ENCODE measurements at places on chromosomes 13 and 19.

GRCh38 chr19:31316201-31316951 is 32.9 kb downstream of the TSHZ3 start:
- DNase-seq: no peak

GRCh38 chr13:44191504-44192171 is 182.0 kb upstream of the SERP2 start:
- DNase-seq: no peak

DNA sequence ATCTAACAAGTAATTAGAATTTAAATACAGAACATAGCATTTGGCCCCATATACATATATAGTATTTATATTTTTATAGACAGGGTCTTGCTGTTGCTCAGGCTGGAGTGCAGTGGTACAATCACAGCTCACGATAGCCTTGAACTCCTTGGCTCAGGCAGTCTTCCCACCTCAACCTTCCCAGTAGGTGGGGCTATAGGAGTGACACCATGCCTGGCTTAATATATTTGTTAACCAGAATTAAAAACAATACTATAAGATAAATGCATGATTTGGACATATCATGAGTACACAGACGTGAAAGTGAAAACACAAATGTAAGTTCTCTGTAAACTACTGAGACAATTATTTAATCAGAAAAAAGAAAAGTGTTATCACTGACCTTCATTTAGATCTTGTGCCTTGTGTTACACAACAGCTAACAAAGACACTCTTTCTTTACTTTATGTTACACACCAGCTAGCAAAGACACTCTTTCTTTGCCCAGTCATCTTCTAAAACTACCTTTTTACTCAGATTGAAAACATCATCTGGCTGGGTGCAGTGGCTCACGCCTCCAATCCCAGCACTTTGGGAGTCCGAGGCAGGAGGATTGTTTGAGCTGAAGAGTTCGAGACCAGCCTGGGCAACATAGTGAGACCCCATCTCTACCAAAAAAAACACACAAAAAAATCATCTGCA is 22.6 kb downstream of the CARS2 start:
- no peak for DNase-seq

- DNase-seq: no peak
Observed at GRCh38 chr13:71583581-71583980, 283.4 kb downstream of the DACH1 start.

- DNase-seq: peak; percentile 66
Observed at GRCh38 chr13:72643311-72643989, 84.0 kb downstream of the MZT1 start.

GRCh38 chr13:48236528-48237353 is 3.7 kb downstream of the ITM2B start:
- no peak for DNase-seq

- DNase-seq: no peak
Observed at GRCh38 chr13:58782736-58783135, 1151.2 kb downstream of the PCDH17 start.

- no peak for DNase-seq
Observed at GRCh38 chr13:64884976-64885375, 2345.2 kb downstream of the PCDH9 start.

GRCh38 chr13:42272115-42272803 is at the start of gene AKAP11:
Gene AKAP11 (plus strand): TSS chr13:42272152. CDS start chr13:42286349, 14,197 bp downstream.
- DNase-seq: peak; percentile 59

DNA sequence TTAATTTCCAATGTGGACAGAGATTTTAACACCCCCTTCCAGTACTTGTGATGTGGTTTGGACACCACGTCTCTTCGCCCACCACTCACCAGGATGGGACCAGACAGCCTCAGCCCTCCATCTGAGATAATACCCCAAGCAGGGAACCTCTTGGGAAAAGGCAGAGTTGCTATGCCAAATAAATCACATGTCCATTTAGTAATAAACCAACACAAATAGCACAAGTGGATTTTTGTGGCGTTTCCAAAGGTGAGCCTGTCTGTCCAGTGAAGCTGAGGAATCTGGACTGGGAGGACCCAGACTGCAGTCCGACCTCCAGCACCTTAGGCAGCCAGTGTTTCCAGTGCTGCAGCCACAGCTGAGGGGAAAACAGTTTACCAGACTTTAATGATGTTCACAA is 34.1 kb upstream of the GAS6 start:
- DNase-seq: no peak

DNA sequence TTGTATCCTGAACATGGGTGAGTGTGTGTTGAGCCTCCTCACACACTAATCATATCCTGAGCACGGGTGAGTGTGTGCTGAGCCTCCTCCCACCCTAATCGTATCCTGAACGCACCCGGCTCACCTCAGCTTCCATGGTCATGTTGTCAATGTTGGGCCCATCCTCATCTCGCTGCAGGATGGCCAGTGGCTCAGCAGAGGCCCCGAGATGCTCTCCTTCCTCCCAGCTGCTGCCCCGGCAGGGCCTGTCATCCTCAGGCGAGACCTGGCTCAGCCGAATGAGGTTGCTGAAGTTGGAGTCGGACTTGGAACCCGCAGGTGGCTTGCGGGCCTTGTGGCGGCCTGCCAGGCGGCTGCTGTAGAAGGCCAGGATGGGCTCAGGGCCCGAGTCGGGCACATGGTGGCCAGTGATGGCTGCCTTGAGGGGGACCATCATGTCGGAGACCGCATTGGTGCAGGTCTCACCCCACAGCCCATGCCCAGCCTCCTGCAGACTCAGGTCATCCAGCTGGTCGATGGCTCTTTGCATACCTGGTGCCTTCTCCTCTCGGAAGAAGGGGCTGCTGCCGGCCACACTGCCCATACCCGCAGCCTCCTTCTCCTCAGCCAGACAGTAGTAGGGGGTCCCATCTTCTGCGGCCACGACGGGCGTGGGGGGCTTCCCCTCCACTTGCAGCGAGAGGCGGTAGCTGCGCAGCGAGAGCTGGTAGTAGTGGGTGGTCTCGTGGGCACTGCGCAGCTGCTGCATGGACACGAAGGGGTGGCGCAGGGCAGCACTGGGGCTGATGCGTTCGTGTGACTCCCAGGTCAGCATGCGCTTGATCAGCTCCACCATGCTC is 9.6 kb downstream of the HIPK4 start:
- DNase-seq: no peak

- no peak for DNase-seq
Observed at GRCh38 chr13:101565317-101565716, 112.8 kb downstream of the ITGBL1 start.

DNA sequence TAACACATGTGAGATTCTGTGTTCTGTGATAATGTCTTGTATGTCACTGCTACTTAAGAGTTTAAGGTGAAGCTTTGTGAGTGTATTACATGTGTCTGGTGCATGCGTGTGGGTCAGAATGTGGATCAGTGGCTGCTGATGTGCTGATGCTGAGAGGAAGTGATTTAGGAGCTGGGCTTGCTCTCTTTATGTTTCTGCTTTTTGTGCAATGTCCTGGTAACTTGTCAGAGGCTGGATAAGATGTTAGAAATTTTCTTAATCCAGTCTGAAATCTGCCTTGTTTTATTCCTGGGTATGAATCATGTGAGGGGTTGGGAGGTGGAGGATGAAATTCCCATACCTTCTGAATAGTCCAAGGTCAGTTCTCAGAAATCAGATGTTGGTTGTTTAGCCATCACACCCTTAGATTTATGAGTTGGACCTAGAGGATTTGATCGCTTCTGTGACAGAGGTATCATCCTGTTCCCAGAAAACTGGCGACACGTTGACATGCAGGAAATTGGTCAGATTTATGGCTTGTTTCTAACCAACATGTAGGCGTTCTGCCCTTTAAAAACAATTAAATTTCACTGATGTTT is 24.5 kb upstream of the CXCL17 start:
- no peak for DNase-seq

DNA sequence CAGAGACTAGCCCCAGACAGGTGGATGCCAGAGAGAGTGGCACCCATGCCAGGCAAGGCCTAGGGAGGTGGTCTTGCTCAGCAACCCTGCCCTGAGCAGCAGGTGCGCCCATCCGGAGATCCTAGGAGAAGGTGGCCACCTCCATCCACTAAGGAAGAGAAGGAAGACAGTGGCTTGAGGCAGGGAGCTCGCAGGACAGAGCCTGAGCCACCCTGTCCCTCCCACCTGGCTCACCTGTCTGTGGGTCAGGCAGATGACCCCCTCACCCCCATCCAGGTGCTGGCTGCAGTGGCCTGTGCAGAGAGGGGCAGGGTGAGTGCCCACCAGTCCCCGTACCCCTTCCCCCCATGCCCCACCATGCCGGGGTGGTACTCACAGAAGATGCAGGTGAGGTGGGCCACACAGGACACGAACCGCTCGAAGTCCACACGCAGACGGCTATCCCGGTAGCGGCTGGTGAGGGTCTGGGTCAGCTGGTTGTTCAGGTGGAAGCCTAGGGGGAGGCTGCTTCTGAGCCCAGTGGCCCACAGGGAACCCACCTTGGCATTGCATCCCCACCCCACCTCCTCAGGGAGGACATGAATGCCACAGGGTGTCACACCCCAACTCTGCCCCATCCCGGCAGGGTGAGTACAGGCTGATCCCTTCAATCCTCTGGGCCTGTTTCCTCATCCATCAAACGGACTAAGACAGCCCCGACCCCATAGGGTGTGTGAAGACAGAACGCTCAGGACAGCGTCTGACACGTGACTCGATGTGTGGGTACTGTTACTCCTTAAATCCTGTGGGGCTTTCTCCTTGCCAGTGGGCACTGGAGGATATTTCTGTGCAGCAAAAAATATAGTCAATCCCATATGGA is 13.3 kb downstream of the CAPN12 start:
- no peak for DNase-seq
